Thyroid gland (tissue), 4 donors: ENCODE measurements at places on chromosomes 1 and 21. TPM values are rescaled to one million over a fixed set of nuclear protein-coding genes. Genes with fewer than 3 reads are reported as not detected.

DNA sequence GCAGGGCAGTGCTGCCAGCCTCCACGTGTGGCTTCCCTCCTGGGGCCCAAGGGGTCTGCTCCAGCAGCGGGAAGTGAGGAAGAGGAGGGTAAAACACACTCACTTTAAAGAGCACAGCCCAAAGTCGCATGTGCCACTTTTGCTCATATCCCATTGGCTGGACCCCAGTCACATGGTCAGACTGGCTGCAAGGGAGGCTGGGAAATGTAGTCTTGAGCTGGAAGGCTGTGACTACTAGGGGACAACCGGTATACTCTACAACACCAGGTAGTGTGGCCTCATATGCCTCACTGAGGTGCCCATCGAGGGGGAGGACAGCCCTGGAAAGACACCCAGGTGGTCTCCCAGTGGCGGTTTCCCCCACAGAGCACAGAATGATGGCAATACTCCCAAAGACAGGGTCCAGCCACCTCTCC lies 45.2 kb downstream of the CAMK2N1 start:
- H3K4me1 ChIP-seq: no peaks in the 10 kb centered on the region
- DNase-seq: peak; percentile 22
- no peak overlapping the region for H3K4me3 ChIP-seq
- H3K36me3 ChIP-seq: no peaks in the 10 kb centered on the region
- no peak overlapping the region for H3K27ac ChIP-seq
- H3K27me3 ChIP-seq: no peaks in the 10 kb centered on the region

GRCh38 chr1:150970808-150971582 lies 3.6 kb downstream of the CERS2 start:
- no peaks in the 10 kb centered on the region for H3K27me3 ChIP-seq
- peaks cover 40% of the 10 kb centered on the region for H3K4me1 ChIP-seq
- peaks cover 30% of the 10 kb centered on the region for H3K36me3 ChIP-seq
- DNase-seq: peak; percentile 96
- H3K4me3 ChIP-seq: no peak overlapping the region
- peak overlapping the region; percentile 89 for H3K27ac ChIP-seq

GRCh38 chr1:38917772-38918171 lies 23.9 kb downstream of the RHBDL2 start:
- H3K4me3 ChIP-seq: no peak overlapping the region
- H3K4me1 ChIP-seq: no peaks in the 10 kb centered on the region
- H3K36me3 ChIP-seq: no peaks in the 10 kb centered on the region
- H3K27ac ChIP-seq: no peak overlapping the region
- no peak for DNase-seq

GRCh38 chr1:198491028-198491427 lies 49.5 kb downstream of the ATP6V1G3 start:
- DNase-seq: no peak
- no peak overlapping the region for H3K4me3 ChIP-seq
- H3K27me3 ChIP-seq: no peaks in the 10 kb centered on the region
- no peaks in the 10 kb centered on the region for H3K4me1 ChIP-seq
- no peaks in the 10 kb centered on the region for H3K36me3 ChIP-seq
- H3K27ac ChIP-seq: no peak overlapping the region

GRCh38 chr1:41520951-41521752 lies 36.7 kb upstream of the EDN2 start:
- DNase-seq: no peak
- no peak overlapping the region for H3K4me3 ChIP-seq
- no peak overlapping the region for H3K27ac ChIP-seq
- no peaks in the 10 kb centered on the region for H3K27me3 ChIP-seq

DNA sequence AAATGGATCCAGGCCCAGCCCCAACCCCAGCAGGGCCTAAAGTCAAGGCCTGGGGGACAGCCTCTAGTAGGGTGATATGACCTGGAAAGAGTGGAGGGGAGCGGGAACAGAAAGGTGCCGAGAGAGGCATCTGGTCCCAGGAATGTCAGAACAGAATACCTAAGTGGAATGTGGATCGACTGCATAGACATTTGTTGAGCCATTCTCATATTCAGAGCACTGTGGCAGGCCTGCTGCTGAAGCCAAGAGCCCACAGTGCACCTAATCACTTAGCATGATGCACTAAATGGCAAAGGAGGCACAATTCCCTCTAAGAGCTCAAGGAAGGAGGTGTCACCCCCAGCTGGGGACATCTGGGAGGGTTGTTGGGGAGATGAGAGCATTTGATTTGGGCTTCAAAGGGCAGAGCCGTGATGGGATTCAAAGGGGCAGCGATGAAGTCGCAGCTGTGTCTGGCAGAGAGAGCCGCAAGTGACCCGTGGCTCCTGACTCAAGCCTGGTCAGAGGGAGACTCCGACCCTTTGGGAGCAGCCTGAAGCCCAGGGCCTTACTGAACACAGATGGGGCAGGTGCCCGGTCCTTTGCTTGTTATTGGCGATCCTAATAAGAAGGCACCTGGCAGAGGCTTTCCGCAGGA lies 8.6 kb upstream of the PKP1 start:
- no peak for DNase-seq
- H3K27ac ChIP-seq: no peak overlapping the region
- H3K4me3 ChIP-seq: no peak overlapping the region
- no peaks in the 10 kb centered on the region for H3K36me3 ChIP-seq
- H3K4me1 ChIP-seq: peaks cover 6% of the 10 kb centered on the region
- H3K27me3 ChIP-seq: no peaks in the 10 kb centered on the region

CXADR gene
- total RNA-seq: 61.4 TPM

GRCh38 chr1:228989992-228990827 lies 254.9 kb downstream of the RHOU start:
- H3K36me3 ChIP-seq: no peaks in the 10 kb centered on the region
- DNase-seq: peak; percentile 92
- H3K4me3 ChIP-seq: no peak overlapping the region
- peaks cover 44% of the 10 kb centered on the region for H3K4me1 ChIP-seq

DNA sequence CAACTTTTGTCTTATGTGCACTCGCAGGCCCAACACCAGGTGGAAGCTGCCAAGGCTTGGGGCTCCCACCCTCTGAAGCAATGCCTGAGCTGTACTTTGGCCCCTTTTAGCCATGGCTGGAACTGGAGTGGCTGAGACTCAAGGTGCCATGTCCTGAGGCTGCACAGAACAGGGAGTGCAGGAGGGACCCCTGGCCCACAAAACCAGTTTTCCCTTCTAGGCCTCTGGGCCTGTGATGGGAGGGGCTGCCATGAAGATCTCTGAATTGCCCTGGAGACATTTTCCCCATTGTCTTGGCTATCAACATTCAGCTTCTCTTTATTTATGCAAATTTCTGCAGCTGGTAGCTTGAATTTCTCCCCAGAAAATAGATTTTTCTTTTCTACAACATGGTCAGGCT lies 57.6 kb downstream of the ROR1 start:
- no peak for DNase-seq
- no peaks in the 10 kb centered on the region for H3K4me1 ChIP-seq
- no peaks in the 10 kb centered on the region for H3K27me3 ChIP-seq
- no peak overlapping the region for H3K4me3 ChIP-seq
- no peaks in the 10 kb centered on the region for H3K36me3 ChIP-seq

- no peaks in the 10 kb centered on the region for H3K27me3 ChIP-seq
- no peaks in the 10 kb centered on the region for H3K36me3 ChIP-seq
- no peak overlapping the region for H3K4me3 ChIP-seq
- no peak overlapping the region for H3K27ac ChIP-seq
Measured at GRCh38 chr1:210418863-210419650, 90.4 kb downstream of the HHAT start.

DNA sequence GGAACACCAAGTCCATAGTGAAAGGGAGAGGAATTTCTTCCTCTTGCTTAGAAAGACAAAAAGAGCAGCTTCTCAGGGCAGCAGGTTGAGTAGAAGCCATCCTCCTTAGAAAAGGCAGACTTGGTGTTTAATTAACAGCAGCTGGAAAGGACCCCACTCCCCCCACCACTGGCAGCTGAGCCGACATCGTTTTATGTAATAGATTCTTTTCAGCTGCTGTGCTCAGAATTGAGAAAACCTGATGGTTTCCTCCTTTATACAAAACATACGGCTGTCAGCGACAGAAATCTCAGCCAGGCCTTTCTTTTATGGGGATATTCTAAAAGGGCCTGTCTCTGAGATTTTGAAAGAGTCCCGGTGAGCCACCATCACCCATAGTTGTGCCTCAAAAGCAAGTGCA lies 49.9 kb downstream of the MAN1C1 start:
- H3K4me1 ChIP-seq: peaks cover 15% of the 10 kb centered on the region
- no peak overlapping the region for H3K4me3 ChIP-seq
- DNase-seq: no peak
- no peaks in the 10 kb centered on the region for H3K27me3 ChIP-seq
- no peaks in the 10 kb centered on the region for H3K36me3 ChIP-seq

RCSD1 gene
- 14.2 TPM for total RNA-seq

DNA sequence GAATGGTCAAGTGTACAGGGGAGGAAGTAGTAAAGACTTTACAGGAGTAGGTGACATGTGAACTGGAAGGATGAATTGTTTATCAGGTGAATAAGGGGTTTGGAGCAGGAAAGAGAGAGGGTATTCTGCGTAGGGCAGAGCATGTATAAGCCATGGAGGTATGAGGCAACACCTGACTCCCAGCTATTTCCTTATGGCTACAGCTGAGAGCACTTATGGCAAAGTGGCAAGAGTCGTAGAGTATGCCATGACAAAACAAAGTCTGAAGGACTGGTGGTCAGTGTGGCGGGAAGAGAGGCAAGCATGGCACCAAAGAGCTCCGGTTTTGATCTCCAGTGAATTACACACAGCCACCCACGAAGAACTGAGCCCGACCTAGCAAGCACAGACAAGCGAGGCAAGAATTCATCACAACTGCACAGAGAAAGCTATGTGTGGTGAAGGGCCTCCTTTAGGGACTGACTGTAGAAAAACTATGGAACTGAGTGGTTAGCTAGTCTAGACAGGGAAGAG lies 9.0 kb upstream of the ELOVL1 start:
- H3K27me3 ChIP-seq: no peaks in the 10 kb centered on the region
- no peaks in the 10 kb centered on the region for H3K36me3 ChIP-seq
- H3K4me3 ChIP-seq: no peak overlapping the region
- H3K4me1 ChIP-seq: peaks cover 9% of the 10 kb centered on the region
- DNase-seq: peak; percentile 74

HSF2BP gene
- total RNA-seq: 1.2 TPM

PAQR6 gene
- total RNA-seq: 2.3 TPM

DNA sequence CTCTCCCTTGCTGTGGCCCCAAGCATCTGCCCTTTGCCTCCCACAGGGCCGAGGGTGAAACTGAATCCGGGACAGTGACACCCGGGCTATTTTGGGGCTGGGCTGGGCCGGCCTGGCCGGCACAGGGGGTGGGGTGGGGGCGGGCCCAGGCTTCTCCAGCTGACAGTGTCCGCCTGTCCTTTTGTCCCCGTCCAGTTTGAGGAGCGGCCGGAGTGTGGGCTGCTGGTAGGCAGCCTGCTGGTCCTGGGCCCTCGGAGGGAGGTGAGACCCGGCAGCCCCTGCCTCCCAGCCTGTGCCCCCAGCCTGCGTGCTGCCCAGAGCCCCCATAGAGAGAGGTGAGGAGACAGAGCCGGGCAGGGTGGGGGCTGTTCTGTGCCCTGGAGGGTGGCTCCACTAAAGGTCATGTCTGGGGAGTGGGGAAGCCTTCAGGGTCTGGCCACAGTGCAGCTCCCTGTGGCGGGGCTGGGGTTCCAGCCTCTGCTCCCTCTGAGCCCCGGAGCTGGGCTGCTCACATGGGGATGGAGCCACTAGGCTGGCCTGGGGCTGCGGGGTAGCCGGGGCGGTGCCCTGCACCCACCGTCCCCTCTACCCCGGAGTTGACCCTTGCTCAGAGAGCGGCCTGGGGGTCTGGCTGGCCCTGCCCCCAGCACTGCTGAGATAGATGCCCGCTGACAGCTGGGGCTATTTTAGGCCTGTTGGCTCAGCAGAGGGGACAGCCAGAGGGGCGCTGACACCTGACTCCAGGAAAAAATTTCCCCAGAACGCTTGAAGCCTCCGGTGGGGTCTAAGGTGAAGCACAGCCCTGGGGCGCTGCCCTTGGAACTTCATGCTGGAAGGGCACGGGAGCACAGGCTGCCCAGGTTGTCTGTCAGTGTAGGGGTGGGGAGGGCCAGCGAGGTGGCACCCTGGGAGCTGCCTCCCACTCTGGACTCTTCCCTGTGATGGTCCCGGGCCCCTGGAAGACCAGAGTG lies at the start of gene OBSCN:
TSS of gene OBSCN (plus strand) at position 194 of the 971 bp plus-strand sequence. CDS start 3,740 bp downstream, outside the sequence.
- no peaks in the 10 kb centered on the region for H3K27me3 ChIP-seq
- H3K27ac ChIP-seq: no peak within 1 kb of the TSS

FBXO2 gene
- 5.0 TPM for total RNA-seq

GRCh38 chr1:82979593-82980236 lies 1019.2 kb downstream of the TTLL7 start:
- no peaks in the 10 kb centered on the region for H3K4me1 ChIP-seq
- H3K36me3 ChIP-seq: no peaks in the 10 kb centered on the region
- H3K27me3 ChIP-seq: no peaks in the 10 kb centered on the region
- no peak overlapping the region for H3K4me3 ChIP-seq
- DNase-seq: no peak
- no peak overlapping the region for H3K27ac ChIP-seq

DNA sequence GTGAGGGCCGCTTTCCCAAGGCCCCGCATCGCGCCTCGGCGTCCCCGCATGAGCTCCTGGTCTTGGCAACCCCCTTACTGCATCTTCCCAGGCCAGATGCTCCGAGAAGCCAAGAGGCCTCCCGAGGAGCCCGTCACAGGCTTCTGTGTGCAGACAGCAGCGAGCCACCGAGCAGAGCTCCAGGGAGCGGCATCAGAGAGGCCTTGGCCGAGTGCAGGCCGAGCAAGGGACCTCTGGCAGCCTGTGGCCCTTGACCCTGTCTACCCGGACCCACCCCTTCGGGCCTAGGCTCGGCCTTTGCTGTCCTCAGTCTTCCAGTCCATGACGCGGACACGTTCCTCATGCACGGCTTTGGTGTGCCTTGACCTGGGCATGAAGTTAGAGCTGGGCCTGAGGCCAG lies 63.5 kb downstream of the MORN1 start:
- H3K4me3 ChIP-seq: no peak overlapping the region
- H3K27me3 ChIP-seq: no peaks in the 10 kb centered on the region
- peaks cover 16% of the 10 kb centered on the region for H3K4me1 ChIP-seq
- DNase-seq: no peak
- H3K27ac ChIP-seq: no peak overlapping the region
- H3K36me3 ChIP-seq: no peaks in the 10 kb centered on the region

KCND3 gene
- total RNA-seq: 4.2 TPM

DNA sequence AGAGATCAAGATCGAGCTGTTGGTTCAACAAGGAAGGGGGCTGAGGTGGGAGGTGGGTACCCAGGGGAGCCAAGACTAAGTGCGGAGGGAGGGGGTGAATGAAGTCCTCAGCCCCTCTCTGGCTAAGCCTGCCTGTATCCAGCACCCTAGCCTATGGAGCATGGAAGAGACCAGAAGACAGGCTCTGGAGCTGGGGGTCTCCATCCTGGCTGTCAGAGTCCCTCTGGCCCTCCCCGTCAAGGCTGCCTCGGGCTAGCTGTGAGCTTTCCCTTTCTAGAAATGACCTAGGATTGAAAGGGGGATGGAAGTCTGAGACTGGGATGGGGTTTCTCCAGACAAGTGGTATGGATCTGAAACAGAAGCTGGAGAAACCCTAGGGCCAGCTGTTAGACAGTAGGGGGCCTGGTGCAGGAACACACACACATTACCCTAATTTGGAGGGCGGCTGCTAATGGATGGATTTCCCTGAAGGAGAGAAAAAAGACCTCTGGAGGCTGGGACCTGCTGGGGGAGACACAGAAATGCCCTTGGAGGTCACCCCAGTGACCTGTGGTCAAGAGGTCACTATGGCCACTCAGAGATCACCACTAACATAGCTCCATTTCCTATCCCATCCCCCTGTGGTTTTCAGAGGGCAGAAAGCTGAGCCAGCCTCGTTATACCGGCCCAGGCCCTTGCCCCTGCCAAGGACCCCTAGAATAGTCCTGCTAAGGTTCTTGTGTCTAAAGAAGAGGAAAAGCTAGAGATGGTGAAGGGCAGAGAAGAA lies 107.8 kb downstream of the TMEM53 start:
- no peaks in the 10 kb centered on the region for H3K36me3 ChIP-seq
- no peaks in the 10 kb centered on the region for H3K4me1 ChIP-seq
- H3K27me3 ChIP-seq: no peaks in the 10 kb centered on the region
- no peak overlapping the region for H3K27ac ChIP-seq
- no peak overlapping the region for H3K4me3 ChIP-seq

GRCh38 chr1:20192364-20192763 lies 6.0 kb upstream of the PLA2G2C start:
- H3K4me1 ChIP-seq: peaks cover 11% of the 10 kb centered on the region
- no peaks in the 10 kb centered on the region for H3K27me3 ChIP-seq
- no peak overlapping the region for H3K27ac ChIP-seq
